ENCODE measurements at places on chromosomes 16 and 17.
A peak's percentile ranks its signal among the peaks of the same experiment; 100 is the strongest.

GRCh38 chr17:68886401-68886800 lies 68.8 kb downstream of the ABCA8 start:
- no peak for DNase-seq

DNA sequence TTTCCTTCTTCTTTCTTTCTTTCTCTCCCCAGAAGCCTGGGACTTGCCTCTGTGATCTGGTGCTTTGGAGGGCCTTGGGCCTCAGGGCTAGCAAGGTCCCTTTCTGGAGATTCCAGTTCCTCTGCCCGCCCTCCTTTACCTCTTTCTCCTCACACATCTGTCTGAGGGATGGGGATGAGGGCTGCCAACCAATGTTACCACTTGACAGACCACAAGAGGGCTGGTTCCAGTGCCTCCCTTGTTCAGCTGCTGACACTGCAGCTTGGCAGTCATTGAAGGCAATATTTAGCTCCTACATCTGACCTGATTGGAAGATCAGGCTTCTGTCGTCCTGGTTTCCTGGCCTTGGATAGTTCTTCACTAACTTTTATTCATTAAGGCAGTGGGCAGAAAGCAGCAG lies 3.6 kb upstream of the ZNF652 start:
- DNase-seq, result peak; percentile 61

- peak; percentile 51 for DNase-seq
Measured at GRCh38 chr16:88430185-88430523, 22.9 kb upstream of the ZFPM1 start.

GRCh38 chr16:52494621-52495020 lies 52.3 kb downstream of the TOX3 start:
- no peak for DNase-seq

- DNase-seq, result no peak
Measured at GRCh38 chr17:51652529-51652928, 392.2 kb downstream of the UTP18 start.

GRCh38 chr16:11423315-11424117 lies 78.3 kb downstream of the RMI2 start:
- DNase-seq, result peak; percentile 92

All from NB4 (cell line).